ENCODE measurements at places on chromosomes 2 and 18.

DNA sequence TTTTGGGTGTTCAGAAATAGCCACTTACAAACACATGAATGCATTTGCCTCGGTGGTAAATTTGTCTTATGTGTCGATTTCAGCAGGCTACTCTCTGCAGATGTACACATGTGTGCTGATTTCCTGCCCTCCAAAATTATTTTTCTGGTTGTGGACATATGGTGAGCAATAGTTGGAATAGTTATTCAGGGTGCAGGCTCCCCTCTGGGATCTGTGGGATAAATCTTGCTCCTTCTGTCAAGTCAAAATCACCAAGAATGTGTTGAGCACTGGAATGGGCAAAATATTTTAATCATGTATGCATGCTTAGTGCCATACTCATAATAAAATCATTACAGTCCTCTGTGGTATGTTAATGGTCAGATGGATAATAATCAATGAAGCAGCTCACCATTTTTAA, 684.5 kb downstream of the BCL11A start:
- DNase-seq = no peak

DNA sequence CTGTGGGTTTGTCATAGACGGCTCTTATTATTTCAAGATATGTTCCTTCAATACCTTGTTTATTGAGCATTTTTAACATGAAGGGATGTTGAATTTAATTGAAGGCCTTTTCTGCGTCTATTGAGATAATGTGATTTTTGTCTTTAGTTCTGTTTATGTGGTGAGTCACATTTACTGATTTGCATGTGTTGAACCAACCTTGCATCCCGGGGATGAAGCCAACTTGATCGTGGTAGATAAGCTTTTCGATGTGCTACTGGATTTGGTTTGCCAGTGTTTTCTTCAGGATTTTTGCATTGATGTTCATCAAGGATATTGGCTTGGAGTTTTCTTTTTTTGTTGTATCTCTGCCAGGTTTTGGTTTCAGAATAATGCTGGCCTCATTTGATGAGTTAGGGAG, 60.5 kb downstream of the GTF3C3 start:
- no peak for DNase-seq

DNA sequence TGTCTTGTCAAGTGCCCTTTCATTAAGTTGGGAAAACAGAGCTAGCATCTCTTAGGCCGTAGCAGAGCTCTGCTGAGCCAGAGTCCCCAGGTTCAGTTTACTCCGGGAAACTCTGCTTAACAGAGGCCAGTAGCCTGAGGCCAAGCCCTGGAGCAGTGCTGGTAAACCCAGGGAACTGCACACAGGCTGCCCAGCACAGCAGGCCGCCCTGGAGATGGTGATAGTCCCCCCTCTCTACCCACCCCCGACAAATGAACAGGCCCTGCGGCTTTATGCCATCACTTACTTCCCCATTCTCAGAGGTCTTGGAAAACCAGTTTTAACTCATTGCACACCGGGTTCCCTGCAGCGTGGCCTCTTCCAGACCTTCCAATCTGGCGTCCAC, 3.5 kb downstream of the CNNM4 start:
- DNase-seq = no peak

DNA sequence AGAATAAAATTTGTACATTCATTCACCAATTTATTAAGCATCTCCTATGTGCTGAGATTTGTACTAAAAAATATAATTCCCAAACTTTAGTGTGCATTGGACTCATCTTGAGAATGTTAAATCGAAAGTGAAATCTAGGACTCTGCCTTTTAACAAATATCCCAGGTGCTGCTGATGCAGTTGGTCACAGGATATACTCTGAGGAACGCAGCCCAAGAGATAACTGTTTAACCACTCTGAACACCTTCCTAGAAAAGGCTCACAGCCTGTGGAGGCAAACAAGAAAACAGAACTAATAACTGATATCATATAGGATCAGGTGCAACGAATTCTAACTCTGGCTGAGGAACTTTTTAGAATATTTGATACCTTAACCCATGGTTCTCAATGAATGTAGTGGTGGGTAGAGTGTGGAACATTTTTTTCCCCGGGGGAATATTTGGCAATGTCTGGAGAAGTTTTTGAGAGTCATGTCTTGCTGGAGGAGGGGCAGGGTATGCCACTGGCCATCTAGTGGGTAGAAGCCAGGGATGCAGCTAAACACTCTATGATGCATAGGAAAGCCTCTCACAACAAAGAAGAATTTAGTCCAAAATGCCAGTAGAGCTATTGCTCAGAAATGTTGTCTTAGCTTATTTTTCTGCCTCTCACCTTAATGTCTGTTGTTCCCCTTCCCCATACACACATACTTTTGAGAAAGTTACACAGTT, 96.5 kb downstream of the EHBP1 start:
- DNase-seq = no peak
